Fibroblast of pulmonary artery (primary cell): ENCODE measurements at places on chromosomes 5 and 9.

GRCh38 chr5:178287791-178288105 lies 55.1 kb upstream of the PHYKPL start:
- peak; percentile 1 for DNase-seq

- peak; percentile 54 for DNase-seq
Observed at GRCh38 chr5:115557667-115558387, 13.3 kb upstream of the FEM1C start.

DNA sequence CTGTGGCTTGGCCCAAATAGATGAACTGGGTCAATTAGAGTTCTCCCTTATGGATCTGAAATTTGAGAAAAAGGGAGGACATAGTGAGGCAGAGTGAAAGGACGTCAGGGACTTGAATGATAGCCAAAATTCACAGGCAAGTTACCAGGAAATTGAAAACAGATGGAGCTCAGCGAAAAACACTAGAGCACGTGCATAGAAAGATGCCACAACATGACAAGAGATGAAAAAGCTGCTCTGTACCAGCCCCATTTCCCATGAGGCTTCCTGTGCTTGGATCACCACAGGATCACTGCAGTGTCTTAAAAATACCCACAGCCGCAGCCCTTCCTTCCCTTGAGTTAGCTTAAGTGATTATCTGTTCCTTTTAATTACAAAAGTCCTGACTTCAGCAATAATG lies 39.0 kb upstream of the HOMER1 start:
- peak; percentile 53 for DNase-seq

DNA sequence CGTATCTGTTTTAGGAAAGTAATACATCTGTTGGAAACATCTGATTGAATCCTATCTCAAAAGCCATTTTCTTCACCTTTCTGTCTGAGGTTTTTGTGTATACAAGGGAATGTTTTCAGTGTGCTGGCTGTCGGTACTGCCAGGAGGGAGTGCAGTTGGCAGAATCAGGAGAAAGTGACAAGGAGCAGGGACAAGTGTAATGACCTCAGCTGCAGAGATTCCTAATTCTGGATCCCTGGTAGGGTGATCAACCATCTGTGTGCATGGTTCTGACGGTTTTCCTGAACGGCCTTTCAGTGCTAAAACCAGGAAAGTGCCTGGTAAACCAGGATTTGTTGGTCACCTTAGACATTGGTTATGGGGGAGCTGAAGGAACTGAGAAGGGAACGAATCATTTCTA lies 1.6 kb upstream of the GDA start:
- no peak for DNase-seq

GRCh38 chr5:31270396-31270795 lies 76.9 kb downstream of the CDH6 start:
- DNase-seq: peak; percentile 31

DNA sequence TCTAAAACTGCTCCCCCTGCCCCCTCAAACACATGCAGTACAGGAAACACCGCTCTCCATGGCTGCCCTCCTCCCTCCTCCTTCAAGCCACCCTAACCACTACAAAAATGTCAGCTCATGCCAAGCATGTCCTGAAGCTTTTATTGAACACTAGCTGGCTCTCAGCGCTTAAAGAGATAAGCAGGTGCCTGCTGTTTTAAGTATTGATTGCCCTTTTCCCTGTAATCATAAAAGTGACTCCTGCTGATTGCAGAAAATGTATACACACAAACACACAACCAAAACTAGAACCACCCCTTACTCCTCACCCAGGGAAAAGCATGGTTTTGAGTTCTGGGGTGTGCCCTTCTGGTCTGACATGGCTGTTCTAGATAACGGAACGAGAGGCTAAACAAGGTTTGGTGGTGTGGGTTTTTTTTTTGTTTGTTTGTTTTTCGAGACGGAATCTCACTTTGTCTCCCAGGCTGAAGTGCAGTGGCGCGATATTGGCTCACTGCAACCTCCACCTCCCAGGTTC lies 3.7 kb upstream of the UCK1 start:
- DNase-seq: no peak

DNA sequence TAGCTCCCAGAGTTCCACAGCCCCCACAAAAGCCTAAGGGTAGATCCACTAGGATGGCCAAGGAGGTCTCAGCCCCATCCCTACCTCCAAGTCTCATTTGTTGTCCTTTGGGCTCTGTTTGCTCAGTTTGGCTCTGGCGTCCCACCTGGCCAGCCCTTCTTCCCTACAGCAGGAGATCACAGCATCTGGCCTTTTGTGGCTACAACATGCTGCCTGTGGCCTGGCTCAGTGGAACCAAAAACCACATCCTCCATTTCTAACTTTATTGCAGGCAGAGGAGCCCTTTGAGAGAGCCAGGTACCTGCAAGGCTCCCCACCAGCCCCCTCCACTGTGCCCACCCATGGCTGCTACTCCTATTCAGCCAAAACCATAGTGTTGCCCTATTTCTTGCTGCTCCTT lies 11.4 kb downstream of the JADE2 start:
- DNase-seq: no peak

DNA sequence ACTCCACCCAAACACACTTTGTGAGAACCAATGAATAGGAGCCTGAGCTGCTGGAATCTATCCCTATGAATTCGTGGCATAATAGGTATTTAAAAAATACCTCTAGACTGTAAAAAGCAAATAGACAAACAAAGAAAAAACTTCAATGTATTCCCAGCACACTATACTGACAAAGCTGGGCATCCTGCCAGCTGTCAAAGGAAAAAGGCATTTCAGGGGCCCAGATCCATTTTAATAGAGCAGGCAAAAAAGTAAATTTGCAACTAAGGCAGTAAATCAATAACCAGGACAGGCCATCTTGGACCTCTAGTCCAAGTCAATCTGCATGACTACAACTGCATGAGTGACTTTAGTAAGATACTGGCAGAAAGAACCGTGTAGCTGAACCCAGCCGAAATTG lies 25.6 kb upstream of the LARP1 start:
- peak; percentile 16 for DNase-seq

- peak; percentile 53 for DNase-seq
Observed at GRCh38 chr9:76817489-76817888, 53.3 kb downstream of the PCA3 start.

- DNase-seq: no peak
Observed at GRCh38 chr9:83166372-83166771, 103.4 kb upstream of the RASEF start.

GRCh38 chr5:95526871-95527270 lies 27.9 kb downstream of the SKIC3 start:
- no peak for DNase-seq

GRCh38 chr9:136093995-136094881 lies 851 bp downstream of the NACC2 start:
- peak; percentile 54 for DNase-seq

DNA sequence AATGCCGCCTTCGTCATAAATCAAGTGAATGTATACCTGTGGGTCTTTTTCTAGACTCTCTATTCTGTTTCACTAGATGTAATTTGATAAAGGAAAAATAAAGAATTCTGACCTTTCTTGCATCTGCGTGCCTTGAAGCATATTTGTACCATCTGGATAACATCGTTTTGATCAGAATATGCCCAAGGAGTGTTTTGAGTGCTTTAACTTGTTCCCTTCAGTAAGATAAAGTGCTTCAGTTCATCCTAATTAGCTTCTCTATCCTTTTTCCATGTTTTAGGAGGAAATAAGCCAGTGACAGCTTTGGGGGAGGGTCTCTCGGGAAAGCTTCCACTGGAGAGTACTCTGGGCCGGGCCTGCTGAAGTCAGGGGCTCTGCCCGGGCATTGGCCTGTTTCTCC lies 113.5 kb upstream of the DAP start:
- DNase-seq: no peak

DNA sequence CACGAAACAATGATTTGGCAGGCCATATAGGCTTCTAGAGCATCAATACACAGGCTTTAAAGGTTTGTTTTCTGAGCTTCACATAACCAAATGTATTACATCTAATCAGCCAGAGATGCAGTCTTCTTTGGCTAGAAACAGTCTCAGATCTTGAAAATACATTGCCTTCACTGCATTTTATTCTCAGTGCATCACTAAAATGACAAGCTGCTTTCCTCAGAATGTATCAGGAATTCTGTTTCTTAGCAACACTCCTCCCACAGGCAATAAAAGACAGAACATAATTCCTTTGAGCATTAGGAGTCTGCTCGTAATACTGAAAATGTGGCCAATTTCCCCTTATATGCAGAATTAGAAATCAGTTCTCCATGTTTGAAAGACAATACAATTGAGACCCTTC lies 36.9 kb downstream of the FEM1C start:
- peak; percentile 57 for DNase-seq

GRCh38 chr5:51276250-51276649 lies 107.0 kb upstream of the ISL1 start:
- DNase-seq: no peak

DNA sequence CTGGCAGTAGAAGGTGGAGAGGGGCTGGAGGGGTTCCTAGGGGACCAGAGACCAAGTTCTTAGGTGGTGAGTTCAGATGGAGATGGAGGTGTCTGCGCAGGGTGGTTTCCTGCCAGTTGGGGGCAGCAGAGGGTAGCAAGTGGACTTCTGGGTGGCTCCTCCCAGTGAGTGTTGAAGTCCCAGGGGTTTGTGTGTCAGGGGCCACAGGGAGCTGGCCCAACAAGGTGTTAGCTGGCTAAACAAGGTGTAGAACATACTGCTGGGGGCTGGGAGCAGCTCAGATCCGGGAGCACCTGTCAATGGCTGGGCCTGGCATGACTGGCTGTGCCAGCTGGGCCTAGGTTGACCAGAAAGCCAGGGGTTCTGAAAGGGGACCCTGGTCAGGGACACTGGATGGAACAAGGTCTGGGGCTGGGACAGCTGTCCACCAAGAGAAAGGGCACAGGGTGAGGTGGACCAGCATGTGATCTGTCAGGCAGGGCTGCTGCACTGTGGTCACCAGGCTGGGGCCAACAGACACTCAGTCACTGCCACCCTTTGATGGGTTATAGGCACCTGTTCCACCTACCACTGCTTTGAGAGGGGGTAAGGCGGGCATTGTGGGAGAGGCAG lies 35.6 kb downstream of the DAB2IP start:
- DNase-seq: peak; percentile 79

DNA sequence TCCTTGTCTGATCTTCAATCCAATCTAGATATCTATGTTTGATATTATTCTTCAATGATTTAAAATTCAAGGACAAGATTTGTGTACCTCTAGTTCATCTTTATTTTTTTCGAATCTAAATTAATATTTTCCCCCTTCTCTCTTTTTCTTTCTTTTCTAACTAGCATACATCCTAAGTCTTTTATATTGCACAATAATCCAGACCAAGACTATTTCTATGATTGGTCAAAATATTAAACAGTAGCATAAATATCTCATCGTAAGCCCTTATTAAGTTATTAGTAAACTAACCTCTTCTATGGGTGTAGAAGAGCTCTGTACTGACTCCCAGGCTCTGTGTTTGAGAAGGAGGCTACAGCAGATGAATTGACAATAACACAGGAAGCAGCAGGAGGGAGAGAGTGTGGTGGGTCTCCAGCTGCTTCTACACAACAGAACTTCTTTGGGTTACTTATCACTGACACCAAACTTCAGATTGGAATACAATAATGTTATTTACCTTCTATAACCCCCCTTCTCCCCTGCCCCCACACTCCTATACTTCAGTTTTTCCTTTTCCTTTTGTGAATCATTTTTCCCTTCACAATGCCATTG lies 11.9 kb upstream of the PLCXD3 start:
- DNase-seq: no peak

- DNase-seq: peak; percentile 61
Observed at GRCh38 chr9:17191082-17191481, 56.2 kb downstream of the CNTLN start.
